ENCODE measurements at places on chromosomes 1 and 21. TPM values are rescaled to one million over a fixed set of nuclear protein-coding genes. Genes with fewer than 3 reads are reported as not detected.

Gene FCGR1A
- polyA plus RNA-seq: 5.2 TPM

Gene TAL1
- 6.2 TPM for polyA plus RNA-seq

Gene OR2W3
- polyA plus RNA-seq: 0.37 TPM

Gene OR10Z1
- 0.26 TPM for polyA plus RNA-seq

Gene EPHA8
- not detected for polyA plus RNA-seq

Gene STK40
- 41.5 TPM for polyA plus RNA-seq

Gene SFN
- polyA plus RNA-seq: 0.57 TPM

Gene SNRNP40
- 76.0 TPM for polyA plus RNA-seq

Gene VASH2
- 32.5 TPM for polyA plus RNA-seq

Gene SLC5A9
- polyA plus RNA-seq: 18.7 TPM

Gene LRRC8D
- polyA plus RNA-seq: 20.7 TPM

Gene CACNA1S
- polyA plus RNA-seq: 0.03 TPM

- no peak for DNase-seq
Measured at GRCh38 chr1:9865724-9866123, 42.0 kb upstream of the CLSTN1 start.

- DNase-seq: no peak
Measured at GRCh38 chr1:75529488-75529887, 81.4 kb downstream of the SLC44A5 start.

DNA sequence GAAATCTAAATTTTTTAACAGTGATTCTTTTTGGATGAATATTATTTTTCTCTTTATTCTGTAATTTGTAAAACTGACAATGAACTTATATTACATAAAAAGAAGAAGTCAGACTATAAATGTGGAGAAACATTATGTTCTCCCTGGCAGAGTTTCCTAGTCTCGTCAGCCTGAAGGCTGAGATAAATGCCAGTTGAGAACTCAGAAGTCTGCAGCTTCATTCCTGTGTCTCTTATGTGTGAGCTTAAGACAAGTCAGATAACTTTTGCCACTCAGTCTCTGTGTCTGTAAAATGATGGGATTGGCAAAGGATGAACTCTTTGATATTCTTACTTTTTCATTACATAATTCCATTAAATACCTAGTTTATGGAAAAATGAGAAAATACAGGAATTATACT lies 568.8 kb upstream of the ZRANB2 start:
- DNase-seq: no peak

- DNase-seq: no peak
Measured at GRCh38 chr1:204092632-204093420, 19.9 kb downstream of the SOX13 start.

- no peak for DNase-seq
Measured at GRCh38 chr1:196209265-196209664, 399.0 kb downstream of the KCNT2 start.

DNA sequence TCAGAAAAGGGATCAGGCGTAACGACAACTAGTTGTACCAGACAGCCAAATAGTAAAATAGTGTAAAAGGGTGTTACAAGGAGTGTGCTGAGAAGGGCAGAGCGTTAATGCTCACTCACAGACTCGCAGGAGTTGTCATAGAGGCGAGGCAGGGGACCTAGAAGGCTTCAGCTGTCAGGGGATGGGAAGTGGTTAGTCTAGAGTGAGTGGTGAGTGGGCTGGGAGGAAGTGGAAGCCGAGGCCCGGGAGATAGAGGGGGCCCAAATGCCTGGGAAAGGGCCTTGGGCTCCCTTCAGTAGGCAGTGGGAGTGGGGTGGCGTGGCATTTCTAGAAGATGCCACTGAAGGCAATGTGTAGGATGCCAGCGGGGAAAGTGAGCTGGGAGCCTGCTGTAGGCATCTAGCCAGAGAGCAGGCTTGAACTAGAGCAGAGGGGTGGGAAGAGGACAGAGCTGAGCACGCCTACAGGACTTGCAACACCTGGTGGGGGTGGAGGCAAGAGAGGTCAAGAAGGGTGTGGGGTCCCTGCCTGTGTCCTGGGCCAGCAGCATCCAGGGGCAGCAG lies 10.3 kb downstream of the SLC6A17 start:
- DNase-seq: no peak

DNA sequence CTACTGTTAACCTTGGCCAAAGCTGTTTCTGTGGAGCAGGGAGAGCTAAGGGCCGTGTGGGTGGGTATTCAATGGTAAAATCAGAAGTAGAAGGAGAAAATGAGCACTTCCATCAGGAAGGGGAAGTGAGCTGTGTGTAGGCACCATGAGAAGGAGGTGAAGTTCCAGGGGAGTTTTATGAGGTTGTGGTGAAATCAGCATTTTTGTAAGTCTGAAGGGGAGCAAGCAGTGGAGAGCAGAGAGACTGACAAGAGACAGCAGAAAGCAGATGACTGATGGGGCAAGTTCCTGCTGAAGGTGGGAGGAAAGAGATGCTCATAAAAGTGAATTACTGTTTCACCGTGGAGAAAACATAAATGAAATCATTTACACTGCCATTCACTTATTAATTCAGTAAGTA lies 2.7 kb upstream of the GPR88 start:
- DNase-seq: no peak

DNA sequence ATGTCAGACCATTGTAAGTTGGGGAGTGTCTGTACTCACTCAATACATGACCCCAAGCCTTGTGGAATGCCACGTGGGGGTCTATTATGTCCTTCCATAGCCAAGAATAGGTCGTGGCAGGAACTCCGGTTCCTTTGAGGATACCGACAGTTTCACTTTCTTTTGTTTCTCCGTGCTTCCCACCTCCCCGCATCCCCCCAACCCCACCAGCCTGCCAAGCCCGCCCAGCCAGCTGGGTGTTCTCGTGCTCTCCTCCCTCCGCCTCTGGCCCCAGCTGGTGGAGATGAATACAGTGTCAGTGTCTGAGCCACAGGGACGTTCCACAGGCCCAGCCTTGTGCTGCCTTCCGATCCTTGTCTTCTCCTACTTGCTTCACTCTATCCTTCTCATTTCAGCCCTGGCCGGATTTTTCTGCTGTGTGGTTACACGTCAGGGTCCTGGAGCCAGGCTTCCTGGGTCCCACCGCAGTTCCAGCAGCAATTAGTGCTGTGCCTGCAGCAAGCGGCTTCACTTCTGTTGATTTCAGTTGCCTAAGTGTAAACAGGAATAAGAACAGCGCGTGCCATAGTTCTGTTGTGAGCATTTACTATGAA lies 4.1 kb upstream of the AGTRAP start:
- DNase-seq: no peak

- DNase-seq: no peak
Measured at GRCh38 chr21:44869781-44870747, 3.4 kb downstream of the PTTG1IP start.

DNA sequence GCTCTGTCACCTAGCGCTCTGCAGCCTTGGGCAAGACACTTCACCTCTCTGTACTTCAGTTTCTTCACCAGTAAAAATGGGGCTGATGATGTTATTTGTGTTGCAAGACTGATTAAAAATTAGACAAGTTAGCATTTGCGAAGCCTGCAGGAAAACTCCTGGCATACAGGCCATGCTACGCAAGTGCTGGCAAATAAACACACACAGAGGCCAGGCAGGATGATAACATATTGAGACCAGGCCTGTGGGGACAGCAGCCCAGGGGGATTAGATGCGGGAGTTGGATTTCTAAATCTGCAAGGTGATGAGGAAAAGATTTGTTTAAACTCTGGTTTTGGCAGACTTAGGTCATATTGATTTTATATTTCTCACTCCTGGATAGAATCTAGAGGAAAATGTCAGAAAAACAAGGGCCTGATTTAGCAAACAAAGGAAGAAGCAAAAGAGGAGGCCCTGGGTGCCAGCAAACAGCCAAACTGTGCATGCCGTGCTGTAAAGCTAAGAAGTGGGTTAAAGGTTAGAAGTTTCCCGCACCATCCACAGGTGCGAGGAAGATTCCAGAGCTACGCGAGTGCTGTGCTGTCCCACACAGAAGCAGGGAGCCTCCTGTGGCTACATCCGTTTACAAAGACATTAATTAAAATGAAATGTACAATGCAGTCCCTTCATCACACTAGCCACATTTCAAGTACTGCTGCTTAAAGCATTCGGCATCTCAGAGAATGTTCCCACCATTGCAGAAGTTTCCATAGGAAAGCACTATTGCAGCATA lies 532.2 kb downstream of the NPHP4 start:
- no peak for DNase-seq

GRCh38 chr21:42453986-42454570 lies 41.9 kb downstream of the RSPH1 start:
- DNase-seq: no peak

DNA sequence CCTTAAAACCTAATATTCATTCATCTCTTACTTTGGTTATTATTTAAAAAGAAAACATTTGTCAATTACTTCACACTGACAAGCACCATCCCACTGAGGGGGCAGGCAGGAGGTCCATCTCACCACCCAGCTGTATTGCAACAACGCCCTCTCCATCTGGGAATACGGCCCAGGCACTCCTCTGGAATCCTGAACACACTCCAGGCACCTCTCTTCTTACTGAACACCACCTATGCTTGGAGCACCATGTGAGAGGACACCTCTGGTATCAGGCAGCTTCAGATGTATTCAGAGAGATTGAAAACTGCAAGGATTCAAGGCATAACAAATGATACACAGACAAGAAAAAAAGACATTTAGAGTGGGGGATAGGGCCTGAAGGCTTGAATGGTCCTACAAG lies 147.1 kb downstream of the CACNA1E start:
- DNase-seq: no peak

GRCh38 chr1:79845936-79846335 lies 839.4 kb upstream of the ADGRL4 start:
- no peak for DNase-seq

DNA sequence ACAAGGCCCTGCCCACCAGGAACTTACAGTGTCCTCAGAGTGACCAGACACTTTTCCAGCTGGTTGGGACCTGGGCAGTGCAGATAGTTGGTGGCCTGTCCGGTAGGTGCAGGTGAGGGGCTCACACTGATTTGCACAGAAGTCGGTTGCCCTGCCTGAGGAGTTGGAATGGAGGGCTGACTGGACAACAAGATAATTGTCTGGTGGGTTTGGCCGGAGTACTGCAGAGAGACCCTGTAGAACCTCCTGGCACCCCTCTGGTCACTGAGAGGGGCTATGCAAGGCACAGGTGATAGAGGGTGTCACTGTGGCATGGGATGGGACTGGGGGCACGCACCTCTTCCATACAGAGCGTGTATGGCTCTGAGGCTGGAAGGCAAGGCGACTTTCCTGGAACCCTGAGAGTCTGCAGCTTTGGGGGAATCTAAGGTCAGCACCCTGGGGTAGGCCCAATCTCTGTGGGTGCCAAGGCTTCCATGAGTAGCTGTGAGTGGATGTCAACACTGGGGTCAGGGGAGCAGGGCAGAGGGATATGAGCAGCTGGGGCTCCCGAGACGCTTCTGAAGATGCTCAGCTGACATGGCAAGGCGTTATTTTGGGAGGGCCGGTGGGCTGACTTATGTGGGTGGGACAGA lies 7.6 kb upstream of the PLA2G2D start:
- no peak for DNase-seq

DNA sequence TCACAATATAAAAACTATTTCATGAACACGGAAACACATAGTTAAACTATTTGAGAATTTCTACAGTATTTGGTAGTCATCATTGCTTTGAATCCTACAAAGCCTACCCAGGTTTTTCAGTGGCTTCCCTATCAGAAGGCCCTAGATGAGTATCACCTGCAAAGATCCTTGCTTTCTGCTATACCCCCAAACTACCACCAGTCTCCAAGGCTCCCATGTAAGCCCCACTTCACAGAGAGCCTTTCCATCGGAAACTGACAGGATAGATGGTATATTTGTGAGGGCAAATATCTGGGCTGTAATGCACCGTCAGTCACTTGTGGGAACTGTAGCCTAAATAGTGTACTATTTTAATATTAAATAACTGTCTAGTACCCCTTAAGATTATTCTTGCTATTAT lies 674.3 kb downstream of the BRINP3 start:
- no peak for DNase-seq

DNA sequence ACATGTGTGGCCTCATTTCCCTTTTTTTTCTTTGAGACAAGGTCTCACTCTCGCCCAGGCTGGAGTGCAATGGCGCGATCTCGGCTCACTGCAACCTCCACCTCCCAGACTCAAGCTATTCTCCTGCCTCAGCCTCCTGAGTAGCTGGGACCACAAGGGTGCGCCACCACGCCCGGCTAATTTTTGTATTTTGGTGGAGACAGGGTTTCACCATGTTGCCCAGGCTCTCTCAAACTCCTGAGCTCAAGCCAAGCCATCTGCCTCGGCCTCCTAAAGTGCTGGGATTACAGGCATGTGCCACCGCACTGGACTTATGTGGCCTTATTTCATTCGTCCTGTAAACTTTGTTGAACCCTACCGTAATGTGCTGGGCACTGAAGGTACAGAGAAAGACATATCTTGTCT lies 569 bp upstream of the WARS2 start:
- no peak for DNase-seq

- DNase-seq: no peak
Measured at GRCh38 chr1:202135221-202135721, 9.3 kb downstream of the ARL8A start.

- DNase-seq: peak; percentile 66
Measured at GRCh38 chr1:167219646-167220536, 795 bp upstream of the POU2F1 start.

- DNase-seq: no peak
Measured at GRCh38 chr1:30329802-30330557, 393.4 kb downstream of the MATN1 start.

- no peak for DNase-seq
Measured at GRCh38 chr1:181676269-181676668, 193.0 kb downstream of the CACNA1E start.

GRCh38 chr1:167491586-167492461 lies 26.5 kb downstream of the CD247 start:
- no peak for DNase-seq
